ENCODE measurements at places on chromosomes 1 and 21. TPM values are rescaled to one million over a fixed set of nuclear protein-coding genes. Genes with fewer than 3 reads are reported as not detected.

TMEM269 gene
- 0.25 TPM for total RNA-seq

ZNF669 gene
- 7.4 TPM for total RNA-seq

SARS1 gene
- total RNA-seq = 180 TPM

RIPK4 gene
- total RNA-seq = 12.1 TPM

PTPN22 gene
- 0.33 TPM for total RNA-seq

PGBD5 gene
- 1.3 TPM for total RNA-seq

PLEKHN1 gene
- total RNA-seq = 5.5 TPM

PEAR1 gene
- total RNA-seq = 26.7 TPM

GJA5 gene
- not detected for total RNA-seq

FCN3 gene
- not detected for total RNA-seq

KAZN gene
- total RNA-seq = 11.0 TPM

CELA2A gene
- total RNA-seq = not detected

CRP gene
- total RNA-seq = not detected

CFHR4 gene
- not detected for total RNA-seq

ACKR1 gene
- total RNA-seq = not detected

TMEM125 gene
- total RNA-seq = 0.33 TPM

SPRR5 gene
- total RNA-seq = not detected

MRPL55 gene
- total RNA-seq = 142 TPM

HHAT gene
- total RNA-seq = 18.3 TPM

CFAP74 gene
- under 0.01 TPM for total RNA-seq

COL9A2 gene
- 10.6 TPM for total RNA-seq

BNIPL gene
- not detected for total RNA-seq

PCNX2 gene
- total RNA-seq = 14.5 TPM

TMPRSS15 gene
- total RNA-seq = not detected

ANKRD45 gene
- not detected for total RNA-seq

LCE3D gene
- total RNA-seq = not detected

ARHGAP29 gene
- total RNA-seq = 49.7 TPM

ATAD3A gene
- 42.3 TPM for total RNA-seq

RGS8 gene
- total RNA-seq = not detected

ZMYND12 gene
- 1.9 TPM for total RNA-seq

SSX2IP gene
- total RNA-seq = 3.7 TPM

ANGPTL3 gene
- total RNA-seq = not detected

SHISAL2A gene
- not detected for total RNA-seq

SPATA21 gene
- total RNA-seq = not detected

HPDL gene
- total RNA-seq = 8.3 TPM

GNG12 gene
- total RNA-seq = 103 TPM

CNIH3 gene
- total RNA-seq = 4.3 TPM

MFAP2 gene
- total RNA-seq = 267 TPM

E2F2 gene
- total RNA-seq = 0.51 TPM

OR2L13 gene
- not detected for total RNA-seq

SPRTN gene
- total RNA-seq = 13.5 TPM

RCSD1 gene
- total RNA-seq = not detected

PCP4L1 gene
- total RNA-seq = not detected

CCDC27 gene
- total RNA-seq = not detected

BSND gene
- not detected for total RNA-seq

HAO2 gene
- total RNA-seq = not detected

TCEANC2 gene
- total RNA-seq = 2.0 TPM

CD55 gene
- 28.3 TPM for total RNA-seq

RIMS3 gene
- total RNA-seq = 3.7 TPM

TCEA3 gene
- total RNA-seq = 2.6 TPM

SYT14 gene
- 2.6 TPM for total RNA-seq

NPHP4 gene
- 9.9 TPM for total RNA-seq

RXRG gene
- not detected for total RNA-seq

APCS gene
- total RNA-seq = not detected

EXO1 gene
- total RNA-seq = 13.2 TPM

CFAP141 gene
- total RNA-seq = not detected

SETD4 gene
- 12.2 TPM for total RNA-seq

CFHR2 gene
- total RNA-seq = not detected

ACTN2 gene
- total RNA-seq = under 0.01 TPM
